Ovary (tissue), 10 donors: ENCODE measurements at places on chromosomes 5 and 9.

DNA sequence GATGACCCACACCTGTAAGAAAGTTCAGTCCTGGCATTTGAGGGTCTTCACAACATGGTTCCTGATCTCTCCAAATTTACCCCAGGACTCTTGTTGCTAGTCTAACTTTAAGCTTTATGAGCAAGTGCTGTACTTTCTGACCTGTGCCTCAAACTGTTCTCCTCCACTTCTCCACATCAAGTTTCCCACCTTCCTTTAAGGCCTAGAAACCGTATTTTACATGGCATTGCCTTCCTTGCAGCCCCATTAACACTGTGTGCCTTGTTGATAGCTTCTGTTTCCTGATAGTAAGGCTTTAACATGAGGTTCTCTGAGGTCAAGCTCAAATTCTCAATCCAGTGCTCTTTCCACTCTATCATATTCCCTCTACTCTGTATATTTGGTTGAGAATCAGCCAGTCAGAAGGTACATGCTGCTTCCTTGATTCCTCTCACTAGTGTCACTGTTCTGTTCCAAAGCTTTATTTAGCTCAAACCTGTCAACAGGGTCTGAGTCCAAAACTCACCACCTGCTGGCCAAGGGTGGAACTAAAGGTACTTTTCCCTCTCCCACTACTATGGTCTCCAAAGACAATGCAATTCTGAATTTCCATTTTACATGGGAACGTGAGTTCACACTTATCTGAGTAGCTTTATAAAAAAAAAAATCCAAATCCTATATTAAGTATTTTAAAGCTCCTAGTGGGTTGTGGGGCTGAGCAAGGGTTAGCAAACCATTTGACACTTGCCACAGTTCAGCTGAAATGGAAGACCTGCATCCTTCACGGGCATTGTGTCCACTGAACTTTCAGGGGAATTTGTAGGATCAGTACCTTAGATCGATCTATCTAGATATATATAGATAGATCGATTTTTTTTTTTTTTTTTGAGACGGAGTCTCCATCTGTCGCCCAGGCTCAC lies 21.1 kb downstream of the VCP start:
- no peak overlapping the region for H3K4me3 ChIP-seq
- H3K27me3 ChIP-seq, result no peaks in the 10 kb centered on the region
- no peaks in the 10 kb centered on the region for H3K36me3 ChIP-seq
- H3K4me1 ChIP-seq, result no peaks in the 10 kb centered on the region

DNA sequence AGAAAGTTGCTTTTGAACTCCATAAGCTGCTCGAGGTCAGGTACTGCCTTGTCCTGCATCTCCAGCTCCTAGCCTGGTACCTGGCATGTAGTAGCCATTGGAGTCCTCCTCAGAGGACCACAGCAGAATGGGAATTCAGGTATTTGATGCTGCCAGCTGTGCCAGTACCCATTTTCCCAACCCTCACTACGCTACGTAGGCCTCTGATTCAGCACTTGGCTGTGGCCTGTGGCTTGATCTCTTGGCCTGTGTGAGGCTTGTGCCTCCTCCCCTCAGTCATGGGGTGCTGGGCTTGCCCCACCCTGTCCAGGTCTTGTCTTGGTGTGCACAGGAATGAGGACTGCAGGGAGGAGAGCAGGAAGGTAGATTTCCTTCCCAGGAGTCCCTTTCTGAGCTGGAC lies 11.8 kb downstream of the OTULIN start:
- H3K4me1 ChIP-seq, result no peaks in the 10 kb centered on the region
- no peak overlapping the region for H3K27ac ChIP-seq
- no peaks in the 10 kb centered on the region for H3K27me3 ChIP-seq
- no peak overlapping the region for H3K4me3 ChIP-seq

DNA sequence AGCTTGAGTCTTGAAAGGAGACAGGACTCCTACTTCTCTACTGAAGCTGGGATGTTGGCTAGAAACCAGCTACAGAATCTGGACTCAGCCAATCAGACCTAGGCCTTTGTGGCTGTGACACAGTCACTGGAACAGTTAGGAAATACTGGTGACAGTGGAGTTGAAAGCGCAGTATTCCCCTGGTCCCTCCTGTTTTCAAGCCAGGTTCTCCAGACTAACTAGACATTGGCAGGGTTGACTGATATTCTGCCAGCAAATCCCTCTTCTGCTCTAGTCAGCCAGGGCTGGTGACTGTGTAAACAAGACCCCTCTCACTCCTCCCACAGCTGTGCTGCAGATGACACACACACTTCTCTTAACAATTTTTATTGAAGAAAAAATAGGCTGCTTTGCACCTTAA lies 8.7 kb downstream of the SHROOM1 start:
- no peaks in the 10 kb centered on the region for H3K36me3 ChIP-seq
- H3K27me3 ChIP-seq, result no peaks in the 10 kb centered on the region
- no peak overlapping the region for H3K27ac ChIP-seq
- peaks cover 8% of the 10 kb centered on the region for H3K4me1 ChIP-seq

- DNase-seq, result no peak
- no peak overlapping the region for H3K4me3 ChIP-seq
- no peaks in the 10 kb centered on the region for H3K4me1 ChIP-seq
- H3K27ac ChIP-seq, result no peak overlapping the region
Observed at GRCh38 chr9:801399-802071, 40.0 kb upstream of the DMRT1 start.

DNA sequence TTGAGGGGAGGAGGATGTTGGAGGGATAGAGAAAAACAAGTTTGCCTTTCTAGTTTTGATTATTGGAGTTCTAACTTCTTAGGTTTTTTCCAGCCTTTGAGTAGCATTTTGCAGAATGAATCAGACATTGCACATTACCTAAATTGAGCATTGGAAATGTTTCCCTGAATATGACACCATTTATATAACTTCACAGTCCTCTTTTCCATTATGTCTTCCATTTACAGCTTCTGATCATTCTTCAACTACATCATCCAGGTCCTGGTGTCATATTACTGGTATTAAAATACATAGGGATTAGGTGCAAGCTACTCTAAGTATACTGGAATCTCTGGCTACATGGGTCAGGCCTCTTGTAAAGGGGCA lies 286.1 kb downstream of the ARHGAP26 start:
- no peaks in the 10 kb centered on the region for H3K27me3 ChIP-seq
- no peak overlapping the region for H3K4me3 ChIP-seq
- peaks cover 4% of the 10 kb centered on the region for H3K4me1 ChIP-seq
- no peaks in the 10 kb centered on the region for H3K36me3 ChIP-seq
- no peak overlapping the region for H3K27ac ChIP-seq

DNA sequence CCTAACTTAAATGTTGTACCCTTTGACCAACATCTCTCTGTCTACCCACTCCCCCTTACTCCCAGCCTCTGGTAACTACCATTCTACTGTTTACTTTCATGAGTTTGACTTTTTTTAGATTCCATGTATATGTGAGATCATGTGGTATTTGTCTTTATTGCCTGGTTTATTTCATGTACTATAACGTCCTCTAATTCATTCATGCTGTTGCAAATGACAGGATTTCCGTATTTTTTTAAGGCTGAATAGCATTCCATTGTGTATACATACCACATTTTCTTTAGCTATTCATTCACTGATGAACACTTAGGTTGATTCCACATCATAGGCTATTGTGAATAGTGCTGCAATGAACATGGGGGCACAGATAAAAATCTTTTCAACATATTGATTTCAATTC lies 11.8 kb upstream of the NDUFB6 start:
- no peak for DNase-seq
- no peaks in the 10 kb centered on the region for H3K36me3 ChIP-seq

- DNase-seq, result no peak
- H3K27me3 ChIP-seq, result no peaks in the 10 kb centered on the region
- no peaks in the 10 kb centered on the region for H3K4me1 ChIP-seq
- H3K36me3 ChIP-seq, result no peaks in the 10 kb centered on the region
Observed at GRCh38 chr5:160899735-160900134, 47.7 kb upstream of the ATP10B start.

DNA sequence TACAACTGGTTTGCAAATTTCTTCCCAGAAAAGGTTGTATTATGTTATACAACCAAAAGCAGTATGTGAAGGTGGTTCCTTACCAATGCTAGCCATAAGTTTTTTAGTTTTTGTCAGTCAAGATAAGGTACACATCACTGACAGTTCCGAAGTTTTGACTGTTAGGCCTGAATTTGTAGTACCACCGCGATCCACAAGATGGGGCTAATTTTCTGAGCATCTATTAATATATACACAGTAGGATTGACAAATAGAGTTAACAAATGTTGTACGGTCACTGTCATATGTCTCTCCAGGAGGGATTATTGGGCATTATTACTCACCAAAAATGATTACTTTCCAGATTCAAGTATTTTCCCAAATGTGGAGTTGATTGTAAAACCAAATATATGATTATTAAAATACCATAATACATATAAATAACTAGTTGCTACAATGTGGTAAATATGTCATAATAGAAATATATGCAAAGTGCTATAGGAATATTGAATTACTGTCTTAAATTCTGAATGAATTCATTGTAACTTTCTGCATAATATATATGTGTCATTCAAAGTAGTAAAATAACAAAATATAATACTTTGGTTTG lies 28.4 kb upstream of the LRRC19 start:
- H3K27ac ChIP-seq, result no peak overlapping the region
- H3K27me3 ChIP-seq, result no peaks in the 10 kb centered on the region
- H3K36me3 ChIP-seq, result no peaks in the 10 kb centered on the region
- peak; percentile 18 for DNase-seq
- H3K4me1 ChIP-seq, result no peaks in the 10 kb centered on the region

GRCh38 chr9:129803676-129804060 lies 684 bp downstream of the TOR1B start:
- H3K4me3 ChIP-seq, result peak overlapping the region; percentile 90
- no peaks in the 10 kb centered on the region for H3K27me3 ChIP-seq
- no peaks in the 10 kb centered on the region for H3K4me1 ChIP-seq
- no peak for DNase-seq

DNA sequence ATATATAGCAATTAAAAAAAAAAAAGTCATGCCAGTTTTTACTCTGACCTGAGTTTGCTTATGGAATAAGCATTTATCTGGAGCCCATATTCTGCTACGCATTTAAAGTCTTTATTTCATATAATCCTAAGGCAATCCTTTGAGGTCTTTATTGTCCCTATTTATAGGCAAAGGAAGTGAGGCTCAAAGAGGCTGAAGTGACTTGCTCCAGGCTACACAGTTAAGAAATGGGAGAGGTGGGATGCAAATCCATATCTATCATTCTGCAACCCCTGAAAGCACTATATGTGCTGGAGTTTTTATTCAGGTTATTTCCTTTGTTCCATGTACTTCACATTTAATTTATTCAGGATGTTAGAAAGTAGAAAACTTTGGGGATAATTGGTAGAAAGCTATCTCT lies 12.1 kb downstream of the KDM3B start:
- no peak overlapping the region for H3K4me3 ChIP-seq
- H3K36me3 ChIP-seq, result no peaks in the 10 kb centered on the region
- DNase-seq, result no peak
- H3K27me3 ChIP-seq, result no peaks in the 10 kb centered on the region
- peaks cover 6% of the 10 kb centered on the region for H3K4me1 ChIP-seq

GRCh38 chr5:162503796-162504195 lies 436.2 kb downstream of the GABRG2 start:
- H3K4me3 ChIP-seq, result no peak overlapping the region
- no peak overlapping the region for H3K27ac ChIP-seq
- no peaks in the 10 kb centered on the region for H3K36me3 ChIP-seq

GRCh38 chr5:151085517-151086041 lies 4.7 kb upstream of the TNIP1 start:
- H3K4me1 ChIP-seq, result peaks cover 4% of the 10 kb centered on the region
- peak overlapping the region; percentile 15 for H3K27ac ChIP-seq
- H3K36me3 ChIP-seq, result no peaks in the 10 kb centered on the region
- no peak overlapping the region for H3K4me3 ChIP-seq
- no peaks in the 10 kb centered on the region for H3K27me3 ChIP-seq

- H3K27ac ChIP-seq, result no peak overlapping the region
- no peak for DNase-seq
- H3K27me3 ChIP-seq, result no peaks in the 10 kb centered on the region
Observed at GRCh38 chr5:13910201-13910600, 34.3 kb downstream of the DNAH5 start.

GRCh38 chr9:112315331-112316257 lies 17.8 kb downstream of the PTBP3 start:
- H3K27ac ChIP-seq, result no peak overlapping the region
- H3K36me3 ChIP-seq, result no peaks in the 10 kb centered on the region
- H3K27me3 ChIP-seq, result no peaks in the 10 kb centered on the region
- peaks cover 2% of the 10 kb centered on the region for H3K4me1 ChIP-seq
- no peak for DNase-seq

DNA sequence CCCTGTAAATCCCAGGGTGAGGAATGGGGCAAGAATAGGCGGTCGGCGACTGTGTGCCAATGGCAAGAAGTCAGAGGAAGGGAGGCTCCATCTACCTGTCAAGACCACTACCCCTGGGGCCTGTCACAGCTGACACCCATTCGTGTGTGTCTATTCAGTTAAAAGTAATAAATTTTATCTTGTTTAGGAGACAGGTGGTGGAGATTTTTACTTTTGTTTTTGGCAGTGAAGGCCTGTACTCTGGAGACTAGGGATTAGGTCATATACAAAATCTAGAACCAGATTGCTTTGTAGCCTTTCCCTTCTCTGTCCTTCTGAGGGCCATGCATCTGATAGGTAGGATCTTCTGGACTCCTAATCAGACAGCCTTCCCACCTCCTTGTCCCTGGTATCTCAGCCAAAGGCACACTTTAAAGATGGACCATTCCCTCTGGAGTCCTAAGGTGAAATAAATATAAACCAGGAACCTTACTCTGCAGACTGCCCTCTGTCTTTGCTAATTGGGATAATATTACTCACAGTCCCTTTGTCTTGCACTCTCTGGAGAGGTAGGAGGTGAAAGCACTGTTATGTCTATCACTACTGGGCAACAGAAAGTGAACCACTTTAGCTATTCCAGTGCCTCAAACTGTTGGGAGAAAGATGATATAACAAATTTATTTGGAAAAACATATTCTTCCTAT lies 213.2 kb upstream of the ACTBL2 start:
- H3K27ac ChIP-seq, result peak overlapping the region; percentile 63
- no peak for DNase-seq
- H3K4me1 ChIP-seq, result peaks cover 23% of the 10 kb centered on the region
- H3K27me3 ChIP-seq, result no peaks in the 10 kb centered on the region

- H3K4me3 ChIP-seq, result no peak overlapping the region
- H3K36me3 ChIP-seq, result no peaks in the 10 kb centered on the region
- H3K27me3 ChIP-seq, result no peaks in the 10 kb centered on the region
- H3K4me1 ChIP-seq, result peaks cover 8% of the 10 kb centered on the region
- no peak overlapping the region for H3K27ac ChIP-seq
Observed at GRCh38 chr5:16842896-16843295, 93.2 kb downstream of the MYO10 start.

DNA sequence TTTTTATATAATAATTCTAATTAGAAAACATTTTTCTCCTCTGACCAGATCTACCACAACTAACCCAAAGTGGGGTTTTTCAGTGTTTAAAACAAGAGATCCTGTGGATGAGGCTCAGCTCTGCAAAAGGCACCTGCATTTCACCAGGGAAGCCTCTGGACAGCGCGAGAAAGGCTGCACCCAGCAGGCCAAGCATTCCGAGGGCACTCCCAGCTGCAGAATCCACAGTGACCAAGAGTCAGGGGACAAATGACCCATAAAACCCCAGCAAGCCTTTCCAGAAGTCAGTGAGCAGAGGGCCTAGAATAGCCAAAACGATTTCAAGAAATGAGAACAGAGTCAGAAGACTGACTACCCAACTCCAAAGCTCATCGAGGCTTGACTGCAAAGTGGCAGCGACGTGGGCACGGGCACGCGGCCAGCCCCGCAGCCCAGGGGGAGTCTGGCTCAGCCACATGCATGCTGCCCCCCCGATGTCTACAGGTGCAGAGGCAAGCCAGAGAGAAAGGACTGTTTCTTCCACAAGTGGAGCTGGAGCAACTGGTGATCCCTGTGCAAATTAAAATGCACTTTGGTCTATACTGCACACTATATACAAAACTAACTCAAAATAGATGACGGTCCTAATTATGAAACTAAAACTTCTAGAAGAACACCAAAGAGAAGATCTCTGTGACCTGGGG lies 26.2 kb downstream of the TPPP start:
- no peak overlapping the region for H3K27ac ChIP-seq
- H3K4me1 ChIP-seq, result peaks cover 7% of the 10 kb centered on the region
- no peaks in the 10 kb centered on the region for H3K27me3 ChIP-seq
